ENCODE measurements at places on chromosomes 13 and 19.

GRCh38 chr13:94829185-94829836, 117.0 kb upstream of the SOX21 start:
- no peak for DNase-seq

GRCh38 chr19:12314553-12314952, 18.9 kb downstream of the ZNF563 start:
- no peak for DNase-seq

DNA sequence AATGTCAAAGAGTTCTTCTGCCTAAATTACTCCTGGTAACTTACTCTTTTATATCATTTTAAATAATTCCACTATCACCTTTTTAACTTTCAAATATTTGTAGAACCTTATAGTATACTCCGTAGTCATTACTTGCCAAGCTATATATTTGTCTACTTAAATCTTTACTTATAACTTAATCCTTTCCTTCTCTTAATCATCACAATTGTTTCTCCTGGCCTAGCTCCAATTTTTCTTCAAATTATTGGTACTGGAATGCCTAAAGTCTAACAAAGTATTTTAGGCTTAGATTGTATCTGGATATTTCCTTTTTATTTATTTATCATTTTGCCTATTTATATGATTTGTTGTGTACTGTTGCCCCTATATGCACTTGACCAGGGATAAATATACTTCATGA, 109.5 kb downstream of the MZT1 start:
- DNase-seq = no peak

- no peak for DNase-seq
Measured at GRCh38 chr19:35296644-35297514, 4.9 kb downstream of the MAG start.

GRCh38 chr19:1956868-1957492, 16.0 kb downstream of the CSNK1G2 start:
- no peak for DNase-seq

DNA sequence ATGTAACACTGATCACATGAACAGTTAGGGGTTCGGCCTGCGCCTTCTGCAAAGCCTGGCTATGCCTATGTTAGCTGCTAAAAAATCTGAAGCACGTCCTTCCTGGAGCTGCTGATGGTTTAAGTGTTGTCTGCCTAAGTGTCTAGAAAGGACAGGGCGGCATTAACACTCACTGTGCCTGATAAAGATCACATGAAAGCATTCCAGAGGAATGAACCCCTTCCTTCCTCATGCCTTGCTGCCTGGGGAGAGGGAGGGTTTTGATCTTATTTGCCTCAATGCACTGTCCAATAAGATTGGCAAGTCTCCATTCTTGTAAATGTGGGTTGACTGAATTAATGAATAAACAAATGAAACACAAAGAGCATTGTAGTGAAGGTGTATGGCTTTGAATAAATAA, 5.2 kb downstream of the DOCK9 start:
- DNase-seq = no peak

GRCh38 chr13:75704927-75705288, 68.8 kb downstream of the LMO7 start:
- no peak for DNase-seq

- DNase-seq = no peak
Measured at GRCh38 chr13:91144486-91144885, 203.0 kb upstream of the MIR17HG start.

- DNase-seq = no peak
Measured at GRCh38 chr13:64248371-64249065, 2832.9 kb upstream of the PCDH20 start.

DNA sequence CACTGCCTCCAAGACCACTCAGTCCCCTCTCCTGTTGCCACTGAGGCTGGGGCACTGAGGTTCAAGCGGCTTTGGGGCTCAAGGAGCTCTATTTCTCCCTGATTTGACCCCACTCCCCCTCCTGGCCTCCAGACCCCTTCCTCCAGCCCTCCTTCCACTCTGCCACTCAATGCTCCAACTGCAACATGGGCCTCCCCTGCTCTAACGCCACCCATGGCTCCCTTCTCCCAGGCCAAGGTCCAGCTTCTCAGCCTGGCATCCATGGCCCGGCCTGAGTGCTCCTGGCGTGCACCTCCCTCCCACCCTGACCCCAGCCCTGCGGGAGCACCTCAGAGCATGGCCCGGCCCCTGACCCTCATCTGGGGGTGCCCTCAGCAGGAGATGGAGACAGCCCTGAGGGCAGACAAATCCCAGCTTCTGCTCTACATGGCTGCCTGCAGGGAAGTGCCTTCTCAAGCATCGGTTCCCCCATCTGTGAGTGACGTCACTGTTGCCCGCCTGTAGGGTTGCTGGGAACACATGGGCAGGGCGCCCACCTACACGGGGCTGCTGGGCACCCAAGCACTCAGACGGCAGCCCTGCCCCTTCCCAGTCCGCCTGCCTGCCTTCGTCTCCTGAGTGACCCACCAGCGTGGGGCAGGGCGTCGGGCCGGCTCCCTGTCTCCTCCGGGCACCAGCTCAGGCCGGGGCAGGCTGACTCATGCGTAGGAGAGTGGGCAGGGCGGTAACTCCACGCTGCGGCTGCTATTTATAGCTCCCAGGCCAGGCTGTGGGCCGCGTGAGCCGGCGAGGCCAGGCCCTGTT, 1.6 kb upstream of the DIRAS1 start:
- DNase-seq = no peak

GRCh38 chr13:76245920-76246319, 609.8 kb downstream of the LMO7 start:
- DNase-seq = no peak

DNA sequence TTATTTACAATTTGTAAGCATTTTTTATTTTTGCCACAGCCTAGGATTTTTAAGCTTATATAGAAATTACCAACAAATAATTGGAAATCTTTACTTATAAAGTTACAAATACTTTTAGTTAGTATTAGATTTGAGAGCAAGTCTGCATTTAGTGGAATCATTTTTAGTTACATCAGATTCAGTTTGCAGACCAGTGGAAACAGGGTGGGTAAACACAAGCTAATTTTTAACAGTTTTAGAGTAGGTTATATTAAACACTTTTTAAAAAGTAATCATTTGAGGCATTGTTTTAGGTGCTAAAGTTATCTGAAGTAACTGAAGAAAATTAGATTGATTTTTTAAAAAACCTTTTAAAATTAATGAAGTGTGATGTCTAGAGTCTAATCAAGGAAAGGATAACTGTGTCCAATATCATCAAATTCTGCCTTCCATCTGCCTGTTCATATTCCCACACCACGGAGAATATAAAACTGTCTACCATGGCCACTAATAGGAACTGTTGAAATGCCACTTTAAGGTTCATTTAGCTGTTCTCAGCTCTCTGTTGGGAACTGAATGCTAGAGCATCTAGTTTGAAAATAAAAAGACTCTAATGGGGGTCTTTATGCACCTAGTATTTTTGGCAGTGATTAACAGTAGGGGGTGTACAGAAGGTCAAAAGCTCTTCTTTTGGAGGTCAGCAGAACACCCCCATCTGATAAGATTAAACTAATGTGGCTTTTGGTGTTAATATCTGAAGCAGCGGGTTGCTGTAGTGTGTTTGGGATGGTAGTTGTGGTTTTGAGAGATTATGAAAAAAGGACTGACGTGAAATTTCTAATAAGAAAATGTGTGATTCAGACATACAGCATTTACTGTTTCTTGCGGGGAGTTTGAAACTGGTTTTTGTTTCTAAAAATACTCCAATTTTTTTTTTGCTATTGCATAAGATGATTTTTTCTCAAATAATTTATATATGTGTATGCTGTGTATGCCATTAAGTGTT, 66.5 kb downstream of the NDFIP2 start:
- DNase-seq = no peak

GRCh38 chr13:108948251-108948671, 318.9 kb downstream of the MYO16 start:
- no peak for DNase-seq

DNA sequence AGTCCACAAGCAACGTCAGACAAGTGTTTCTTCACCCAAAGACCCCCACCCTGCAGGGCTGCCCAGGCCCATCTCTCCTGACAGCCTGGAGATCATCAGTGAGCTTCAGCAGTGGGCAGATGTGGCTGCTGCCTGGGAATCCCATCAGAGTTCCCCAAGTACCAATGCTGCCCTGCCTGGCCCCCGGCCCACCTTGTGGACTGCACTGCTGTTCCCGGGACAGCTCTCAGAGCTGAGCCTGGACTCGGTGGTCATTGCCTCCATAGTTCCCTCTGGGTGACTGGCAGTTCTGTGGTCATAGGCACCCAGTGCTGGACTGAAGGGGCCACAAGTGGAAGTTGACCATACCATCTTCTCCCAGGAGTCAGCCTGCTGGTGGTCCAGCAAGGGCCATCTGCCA, 24.5 kb upstream of the ZNF492 start:
- DNase-seq = no peak

DNA sequence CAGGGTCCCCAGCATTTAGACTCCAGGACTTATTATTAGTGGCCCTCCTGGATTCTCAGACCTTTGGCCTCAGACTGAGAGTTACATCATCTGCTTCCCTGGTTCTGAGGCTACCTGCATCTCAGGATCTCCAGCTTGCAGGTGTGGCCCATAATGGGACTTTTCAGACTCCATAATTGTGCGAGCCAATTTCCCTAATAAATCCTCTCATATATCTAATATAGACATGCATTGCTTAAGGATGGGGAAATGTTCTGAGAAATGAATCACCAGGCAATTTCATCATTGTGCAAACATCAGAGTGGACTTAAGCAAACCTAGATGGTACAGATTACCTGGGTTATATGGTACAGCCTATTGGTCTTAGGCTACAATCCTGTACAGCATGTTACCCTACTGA, 116.5 kb upstream of the FBXL3 start:
- DNase-seq = no peak

DNA sequence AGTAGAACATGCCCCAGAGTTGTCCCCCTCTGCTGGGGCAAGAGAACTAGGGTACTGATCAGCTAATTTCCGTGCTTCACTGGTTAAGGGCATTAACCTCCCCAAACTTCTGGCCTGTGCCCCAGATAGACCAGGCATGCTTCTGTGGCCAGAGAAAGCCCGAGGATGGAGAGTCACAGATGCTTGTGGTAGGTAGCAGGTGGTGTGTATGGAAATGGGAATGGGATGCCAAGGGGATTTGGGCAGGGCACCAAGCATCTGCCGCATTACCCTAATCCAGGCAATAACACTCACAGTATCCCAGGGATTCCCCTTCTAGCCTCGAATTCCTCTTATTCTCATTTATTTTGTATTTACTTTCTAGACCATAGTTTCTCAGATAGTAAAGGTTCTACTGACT, 124.8 kb upstream of the KLF12 start:
- no peak for DNase-seq

DNA sequence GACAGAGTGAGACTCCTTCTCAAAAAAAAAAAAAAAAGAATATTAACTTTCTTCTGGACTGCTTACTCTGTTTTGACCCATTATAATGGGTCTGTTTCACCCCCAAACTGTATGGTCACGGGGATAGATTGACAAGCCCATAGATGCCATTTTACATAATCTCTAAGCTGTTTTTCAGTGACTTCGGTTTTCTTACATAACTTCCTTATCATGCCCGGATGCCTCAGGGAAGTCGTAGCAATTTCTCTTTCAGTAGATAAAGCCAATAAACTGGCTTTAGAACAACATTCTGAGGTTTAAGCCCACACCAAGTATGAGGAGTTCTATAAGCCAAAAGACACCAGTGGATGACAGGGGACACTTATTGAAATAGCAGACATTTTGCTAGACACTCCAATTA, 5.9 kb upstream of the ZNF254 start:
- no peak for DNase-seq

GRCh38 chr13:110784704-110785103, 71.2 kb downstream of the ING1 start:
- no peak for DNase-seq

GRCh38 chr19:2678044-2678671, 24.3 kb downstream of the GNG7 start:
- DNase-seq = no peak

- no peak for DNase-seq
Measured at GRCh38 chr13:60347690-60348089, 49.3 kb upstream of the TDRD3 start.

Measured in activated CD4-positive, alpha-beta T cell treated with anti-CD3 and anti-CD28 coated beads for 48 hours (primary cell).